ENCODE measurements at places on chromosomes 13 and 19.

- H3K27me3 ChIP-seq: no peaks in the 10 kb centered on the region
- no peak overlapping the region for H3K4me3 ChIP-seq
- H3K4me1 ChIP-seq: no peaks in the 10 kb centered on the region
- DNase-seq: no peak
- no peak overlapping the region for H3K27ac ChIP-seq
Observed at GRCh38 chr19:2318923-2319322, 9.5 kb downstream of the LSM7 start.

GRCh38 chr13:71827241-71827640 is 39.8 kb downstream of the DACH1 start:
- DNase-seq: no peak
- H3K4me3 ChIP-seq: no peak overlapping the region
- no peaks in the 10 kb centered on the region for H3K4me1 ChIP-seq
- H3K36me3 ChIP-seq: no peaks in the 10 kb centered on the region

DNA sequence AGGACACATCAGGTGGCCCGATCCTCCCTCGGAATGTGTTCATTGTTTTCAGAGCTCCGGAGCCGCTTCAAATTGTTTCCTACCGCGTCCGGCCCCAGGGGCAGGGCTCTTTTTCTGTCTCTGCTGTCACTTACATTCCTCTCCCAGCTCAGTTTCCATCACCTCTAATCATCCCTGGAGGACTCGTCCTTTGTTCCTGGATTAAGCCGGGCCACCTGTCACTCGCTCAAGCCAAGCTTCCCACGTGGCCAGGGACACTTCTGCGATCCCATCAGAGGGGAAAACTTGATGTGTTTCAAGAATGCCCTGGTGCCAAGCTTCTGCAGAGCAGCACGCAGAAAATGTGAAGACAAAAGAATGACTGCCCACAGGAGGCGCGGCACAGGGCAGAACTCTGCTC is 13.5 kb downstream of the IL17D start:
- no peak overlapping the region for H3K4me3 ChIP-seq
- peaks cover 8% of the 10 kb centered on the region for H3K4me1 ChIP-seq
- H3K27ac ChIP-seq: no peak overlapping the region
- H3K36me3 ChIP-seq: no peaks in the 10 kb centered on the region
- no peaks in the 10 kb centered on the region for H3K27me3 ChIP-seq
- DNase-seq: no peak

GRCh38 chr19:33683881-33684537 is 62.3 kb downstream of the CHST8 start:
- no peak overlapping the region for H3K4me3 ChIP-seq
- H3K36me3 ChIP-seq: no peaks in the 10 kb centered on the region
- H3K4me1 ChIP-seq: no peaks in the 10 kb centered on the region
- no peak overlapping the region for H3K27ac ChIP-seq

DNA sequence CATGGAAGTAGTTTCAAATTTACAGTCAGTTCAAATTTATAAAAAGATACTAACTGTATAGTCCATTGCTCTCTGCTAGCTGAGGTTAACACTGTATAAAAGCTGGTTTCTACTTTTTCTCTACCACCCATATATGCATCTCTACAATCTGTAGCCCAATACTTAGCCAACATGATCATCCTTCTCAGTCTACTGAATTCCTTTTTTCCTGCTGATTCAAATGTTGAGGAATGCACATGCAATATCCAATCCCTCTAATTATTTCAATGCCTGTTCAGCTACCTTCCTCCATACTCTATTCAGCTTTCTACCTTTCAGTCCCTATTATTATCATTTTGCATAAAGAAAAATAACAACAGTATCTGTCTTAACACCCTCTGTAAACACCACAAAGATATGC is 15.6 kb downstream of the KPNA3 start:
- H3K36me3 ChIP-seq: no peaks in the 10 kb centered on the region
- H3K4me1 ChIP-seq: peaks cover 8% of the 10 kb centered on the region
- no peaks in the 10 kb centered on the region for H3K27me3 ChIP-seq
- DNase-seq: no peak
- no peak overlapping the region for H3K27ac ChIP-seq

- no peaks in the 10 kb centered on the region for H3K27me3 ChIP-seq
- peaks cover 2% of the 10 kb centered on the region for H3K36me3 ChIP-seq
- no peaks in the 10 kb centered on the region for H3K4me1 ChIP-seq
- no peak overlapping the region for H3K27ac ChIP-seq
- no peak for DNase-seq
Observed at GRCh38 chr13:99307648-99308339, 595 bp upstream of the GPR183 start.

GRCh38 chr19:34273121-34273520 is 18.8 kb downstream of the GARRE1 start:
- no peaks in the 10 kb centered on the region for H3K27me3 ChIP-seq
- H3K27ac ChIP-seq: no peak overlapping the region
- peaks cover 25% of the 10 kb centered on the region for H3K4me1 ChIP-seq
- DNase-seq: no peak
- no peaks in the 10 kb centered on the region for H3K36me3 ChIP-seq
- H3K4me3 ChIP-seq: no peak overlapping the region

DNA sequence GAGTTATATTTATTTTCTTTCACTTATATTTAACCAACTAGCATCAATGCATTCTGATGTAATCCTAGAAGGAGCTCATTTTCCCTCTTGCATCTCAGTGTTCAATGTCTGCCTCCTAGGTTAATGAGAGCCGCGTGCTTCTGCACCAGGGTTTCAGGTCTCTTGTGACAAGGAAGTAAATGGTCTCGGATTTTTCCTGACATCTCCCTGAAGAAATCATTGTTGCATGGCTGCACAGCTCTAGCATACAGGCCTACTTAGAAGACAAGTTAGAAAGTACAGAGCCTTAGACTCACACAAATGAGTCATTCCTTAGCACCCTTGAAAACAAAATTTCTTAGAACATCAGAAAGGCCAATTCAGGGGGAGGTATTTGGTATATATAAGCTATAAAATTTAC is 57.2 kb upstream of the KLF12 start:
- no peaks in the 10 kb centered on the region for H3K4me1 ChIP-seq
- no peaks in the 10 kb centered on the region for H3K36me3 ChIP-seq
- H3K27ac ChIP-seq: no peak overlapping the region
- H3K4me3 ChIP-seq: no peak overlapping the region

Data from Caco-2 (cell line).